Placental pericyte (primary cell): ENCODE measurements at places on chromosomes 4 and X. TPM values are rescaled to one million over a fixed set of nuclear protein-coding genes. Genes with fewer than 3 reads are reported as not detected.

Gene YIPF7
- total RNA-seq, result not detected in 2 replicates

Gene STARD8
- 0.22 and 0.86 TPM in 2 replicates for total RNA-seq

Gene ADH1C
- total RNA-seq, result not detected in 2 replicates

Gene FATE1
- not detected in 2 replicates for total RNA-seq

Gene KLHL13
- 0.14 TPM in 1 of 2 replicates, not detected in the other for total RNA-seq

Gene SHOX
- not detected in 2 replicates for total RNA-seq

Gene KCNE5
- 0.22 and 1.3 TPM in 2 replicates for total RNA-seq

Gene RHOXF2
- not detected in 2 replicates for total RNA-seq
